ENCODE measurements at places on chromosomes 6 and 20. TPM values are rescaled to one million over a fixed set of nuclear protein-coding genes. Genes with fewer than 3 reads are reported as not detected.

GRCh38 chr20:47432834-47433210, 68.9 kb upstream of the NCOA3 start:
- H3K36me3 ChIP-seq: no peaks in the 10 kb centered on the region
- H3K4me3 ChIP-seq: no peak overlapping the region
- peaks cover 5% of the 10 kb centered on the region for H3K4me1 ChIP-seq
- H3K27me3 ChIP-seq: no peaks in the 10 kb centered on the region
- DNase-seq: no peak
- no peak overlapping the region for H3K27ac ChIP-seq

- H3K4me1 ChIP-seq: no peaks in the 10 kb centered on the region
- H3K36me3 ChIP-seq: no peaks in the 10 kb centered on the region
- no peak overlapping the region for H3K27ac ChIP-seq
- DNase-seq: no peak
- no peak overlapping the region for H3K4me3 ChIP-seq
Measured at GRCh38 chr20:57940868-57941522, 231.2 kb upstream of the PMEPA1 start.

DNA sequence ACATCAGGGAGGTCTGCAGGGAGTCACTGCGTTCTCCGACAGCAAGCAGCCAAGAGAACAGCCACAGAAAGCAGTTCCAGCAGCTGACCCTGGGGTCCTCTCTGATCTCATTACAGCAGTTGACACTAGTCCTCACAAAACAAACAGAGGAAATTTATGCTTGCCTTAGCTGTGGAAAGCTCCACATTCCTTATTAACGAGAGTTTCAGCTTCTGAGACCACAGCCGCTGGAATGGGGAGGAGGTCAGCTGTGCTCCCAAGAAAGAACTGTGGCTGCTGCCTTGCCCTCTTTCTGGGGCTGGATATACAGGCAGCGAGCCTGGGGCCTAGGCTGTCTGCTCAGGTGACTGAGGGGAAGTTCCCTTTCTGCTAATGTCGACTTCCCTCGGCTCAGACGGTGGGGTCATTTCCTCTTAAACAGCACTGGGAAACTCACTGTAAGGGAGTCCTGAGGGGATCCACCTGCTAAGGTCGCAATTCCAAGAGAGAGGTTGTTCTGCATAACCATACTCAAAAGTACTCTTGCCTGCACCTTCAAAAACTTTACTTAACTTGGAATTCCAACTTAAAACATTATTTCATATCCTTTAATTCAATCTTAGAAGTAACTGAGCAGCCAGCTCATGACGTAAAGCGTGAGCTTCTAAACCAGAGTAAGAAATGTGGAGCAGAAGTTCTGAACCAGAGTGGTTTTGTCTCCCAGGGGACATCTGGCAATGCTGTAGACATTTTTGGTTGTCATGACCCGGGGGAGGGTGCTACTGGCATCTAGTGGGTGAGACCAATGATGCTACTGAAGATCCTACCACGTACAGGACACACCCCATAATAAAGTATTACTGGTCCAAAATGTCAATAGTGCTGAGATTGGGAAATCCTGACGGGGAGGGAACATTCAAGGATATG, 80.3 kb downstream of the BACH2 start:
- peaks cover 36% of the 10 kb centered on the region for H3K4me1 ChIP-seq
- H3K27ac ChIP-seq: peak overlapping the region; percentile 82
- no peaks in the 10 kb centered on the region for H3K27me3 ChIP-seq
- H3K36me3 ChIP-seq: no peaks in the 10 kb centered on the region

DNA sequence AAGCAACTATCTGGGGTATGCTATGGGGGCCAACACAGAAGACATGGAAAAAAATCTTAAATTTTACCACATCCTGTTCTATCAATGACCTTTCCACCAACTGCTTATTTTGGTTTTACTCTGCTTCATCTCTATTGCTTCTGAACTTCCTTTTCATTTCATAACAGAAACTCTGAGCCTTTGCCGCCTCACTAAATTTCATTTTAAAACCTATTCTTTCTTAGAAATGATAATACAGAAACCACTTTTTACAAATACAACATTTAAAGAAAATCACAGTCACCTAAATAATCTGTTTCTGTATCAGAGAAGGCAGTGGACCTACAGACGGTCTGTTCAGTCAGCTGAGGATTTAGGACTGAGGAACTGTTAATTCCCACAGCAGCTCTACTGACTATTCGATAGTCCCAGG, 117.5 kb downstream of the KCNQ5 start:
- no peaks in the 10 kb centered on the region for H3K36me3 ChIP-seq
- H3K4me1 ChIP-seq: peaks cover 13% of the 10 kb centered on the region
- no peaks in the 10 kb centered on the region for H3K27me3 ChIP-seq

- no peak overlapping the region for H3K27ac ChIP-seq
- peak overlapping the region; percentile 34 for H3K4me3 ChIP-seq
- peaks cover 28% of the 10 kb centered on the region for H3K4me1 ChIP-seq
- H3K36me3 ChIP-seq: no peaks in the 10 kb centered on the region
- no peak for DNase-seq
- H3K27me3 ChIP-seq: peaks cover 57% of the 10 kb centered on the region
Measured at GRCh38 chr6:107490566-107491137, 735 bp downstream of the SOBP start.

DNA sequence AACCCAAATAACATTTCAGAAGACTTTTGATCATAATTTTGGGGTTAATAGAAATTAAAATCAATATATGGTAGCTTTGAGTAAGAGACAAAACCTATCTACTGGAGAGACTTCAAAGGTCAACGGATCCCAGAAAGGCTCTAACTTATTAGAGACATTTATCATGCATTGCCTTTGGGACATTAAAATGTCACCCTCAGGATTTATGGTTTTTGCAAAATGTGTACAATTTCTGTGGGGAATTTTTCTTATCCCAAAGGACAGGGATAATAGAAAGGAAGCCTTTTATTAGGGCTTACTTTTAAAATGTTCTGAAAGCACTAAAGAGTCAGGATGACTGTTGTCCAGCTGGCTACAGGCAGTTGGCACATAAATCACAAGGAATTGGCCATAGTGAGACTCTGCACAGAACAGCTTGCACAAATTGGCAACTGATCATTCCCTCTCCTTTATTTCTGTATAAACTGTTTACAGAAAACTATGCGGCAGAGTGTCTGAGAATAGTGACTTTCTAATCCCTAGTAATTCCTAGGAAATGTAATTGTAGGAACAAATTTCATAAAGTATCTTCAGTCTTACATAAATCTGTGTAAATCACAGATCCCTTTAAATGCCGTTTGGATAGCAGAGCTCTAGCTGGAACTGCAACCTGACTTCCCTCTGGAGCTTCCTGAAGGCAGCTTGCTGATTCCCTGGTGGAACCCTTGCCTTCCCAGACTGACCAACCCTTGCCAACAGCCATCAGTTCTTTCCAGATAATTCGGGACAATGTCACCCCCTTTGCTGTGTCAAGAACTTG, 201.1 kb upstream of the PREP start:
- H3K4me3 ChIP-seq: no peak overlapping the region
- no peaks in the 10 kb centered on the region for H3K27me3 ChIP-seq
- H3K27ac ChIP-seq: no peak overlapping the region
- peaks cover 2% of the 10 kb centered on the region for H3K4me1 ChIP-seq
- DNase-seq: no peak

DNA sequence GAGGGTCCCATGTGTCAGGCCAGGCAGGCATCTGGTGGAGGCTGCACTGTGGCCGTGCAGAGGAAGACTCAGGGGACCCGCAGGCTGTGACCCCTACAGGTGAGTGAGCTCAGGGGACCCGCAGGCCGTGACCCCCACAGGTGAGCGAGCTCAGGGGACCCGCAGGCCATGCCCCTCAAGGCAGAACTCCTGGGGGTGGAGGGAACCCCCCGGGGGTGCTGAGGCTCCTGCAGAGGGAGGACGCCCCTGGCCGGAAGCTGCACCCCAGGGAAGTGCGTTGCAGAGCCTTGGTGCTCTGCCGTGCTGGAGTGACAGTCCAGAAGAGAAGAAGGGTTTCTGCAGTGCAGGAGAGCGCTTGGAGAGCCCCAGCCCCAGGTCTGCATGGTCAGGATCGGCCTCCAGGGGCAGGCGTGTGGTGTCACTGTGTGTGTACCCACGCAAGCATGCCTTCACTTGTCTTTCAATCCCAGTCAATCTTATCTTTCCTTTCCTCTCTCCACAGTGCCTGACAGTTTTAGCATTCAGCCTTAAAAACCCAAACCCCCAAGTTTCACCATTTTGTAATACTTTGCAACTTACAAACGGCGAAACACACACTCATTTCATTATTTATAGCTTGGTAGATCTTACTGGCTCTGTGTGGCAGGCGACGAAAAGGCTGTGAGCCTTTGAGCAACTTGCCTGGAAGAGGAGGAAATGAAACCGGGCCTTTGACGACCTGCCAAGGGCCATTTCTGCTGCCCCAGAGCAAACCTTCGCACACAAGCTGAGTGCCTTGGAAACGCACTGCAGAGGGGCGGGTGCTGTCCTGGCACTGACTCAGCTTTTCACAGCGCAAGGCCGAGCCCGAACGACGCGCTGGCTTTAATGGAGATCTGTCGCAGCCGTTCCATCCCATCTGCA, 101.4 kb upstream of the AGPAT4 start:
- H3K36me3 ChIP-seq: no peaks in the 10 kb centered on the region
- H3K4me3 ChIP-seq: no peak overlapping the region
- peaks cover 2% of the 10 kb centered on the region for H3K4me1 ChIP-seq
- H3K27me3 ChIP-seq: no peaks in the 10 kb centered on the region
- H3K27ac ChIP-seq: no peak overlapping the region

GRCh38 chr6:37433657-37434271, 743 bp downstream of the CMTR1 start:
- peak overlapping the region; percentile 55 for H3K4me3 ChIP-seq
- peak overlapping the region; percentile 82 for H3K27ac ChIP-seq
- H3K4me1 ChIP-seq: peaks cover 18% of the 10 kb centered on the region
- no peaks in the 10 kb centered on the region for H3K27me3 ChIP-seq
- H3K36me3 ChIP-seq: peaks cover 26% of the 10 kb centered on the region

- no peaks in the 10 kb centered on the region for H3K36me3 ChIP-seq
- no peak for DNase-seq
- no peaks in the 10 kb centered on the region for H3K4me1 ChIP-seq
- H3K27me3 ChIP-seq: no peaks in the 10 kb centered on the region
- no peak overlapping the region for H3K27ac ChIP-seq
Measured at GRCh38 chr6:75144386-75144785, 61.5 kb downstream of the COL12A1 start.

- no peak overlapping the region for H3K27ac ChIP-seq
- peaks cover 82% of the 10 kb centered on the region for H3K36me3 ChIP-seq
- no peaks in the 10 kb centered on the region for H3K27me3 ChIP-seq
- H3K4me1 ChIP-seq: no peaks in the 10 kb centered on the region
Measured at GRCh38 chr6:144468709-144469108, 183.6 kb downstream of the UTRN start.

DNA sequence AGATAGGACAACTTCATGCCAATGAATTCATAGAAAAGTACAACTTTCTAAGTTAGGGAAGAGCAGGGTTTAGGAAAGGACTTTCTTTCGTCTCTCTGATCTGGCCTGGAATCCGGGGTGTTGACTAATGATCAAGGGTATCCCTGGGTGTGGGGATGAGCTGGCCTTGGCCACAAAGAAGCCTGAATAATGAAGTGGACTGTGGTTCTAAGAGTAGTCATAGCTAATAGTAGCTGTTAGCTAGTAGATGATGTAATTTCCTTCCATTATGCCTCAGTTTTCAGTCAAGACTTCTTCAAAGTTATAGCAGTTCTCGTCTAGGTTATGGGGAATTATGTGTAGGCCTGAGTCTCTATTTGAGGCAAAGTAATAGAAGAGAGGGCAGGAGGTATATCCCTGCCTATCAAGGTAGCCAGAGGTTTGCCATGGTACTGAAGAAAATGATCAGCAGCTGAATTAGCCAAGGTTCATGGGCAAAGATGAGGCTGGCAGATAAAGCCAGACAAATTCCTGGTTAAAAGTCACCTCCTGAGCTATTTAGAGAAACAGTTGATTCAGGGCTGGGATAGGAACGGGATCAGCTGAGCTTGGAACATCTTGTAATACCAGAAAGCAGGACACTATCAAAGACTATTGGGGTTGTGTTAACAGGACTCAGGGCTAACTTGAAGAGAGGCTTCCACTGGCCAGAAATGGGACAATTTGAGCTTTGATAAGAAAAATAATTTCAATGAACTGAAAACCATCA, 18.7 kb upstream of the TRPC4AP start:
- no peak for DNase-seq
- no peak overlapping the region for H3K4me3 ChIP-seq
- H3K4me1 ChIP-seq: no peaks in the 10 kb centered on the region
- H3K36me3 ChIP-seq: peaks cover 18% of the 10 kb centered on the region
- no peak overlapping the region for H3K27ac ChIP-seq

GRCh38 chr6:111943726-111944125, 70.5 kb upstream of the FYN start:
- no peak overlapping the region for H3K4me3 ChIP-seq
- DNase-seq: no peak
- no peaks in the 10 kb centered on the region for H3K36me3 ChIP-seq
- no peaks in the 10 kb centered on the region for H3K27me3 ChIP-seq
- no peak overlapping the region for H3K27ac ChIP-seq

DNA sequence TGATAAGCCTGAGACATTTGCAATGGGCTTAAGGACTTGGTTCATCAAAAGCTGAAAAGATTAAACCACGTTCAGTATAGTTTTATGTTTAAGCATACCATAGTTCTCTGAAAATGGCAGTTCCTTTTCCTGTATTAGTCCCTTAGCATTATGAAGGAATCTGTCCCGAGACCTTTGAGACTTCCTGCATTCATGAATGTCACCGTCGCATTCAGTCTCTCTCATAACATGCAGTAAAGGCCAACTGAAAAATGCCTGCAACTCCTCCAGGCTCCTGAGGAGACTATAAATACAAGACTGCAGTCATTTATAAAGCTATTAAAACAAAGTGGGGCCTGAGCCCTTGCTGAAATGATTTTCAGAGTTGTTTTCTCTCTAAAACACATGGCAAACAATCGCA, 129.1 kb downstream of the SYCP2 start:
- no peak for DNase-seq
- H3K27me3 ChIP-seq: no peaks in the 10 kb centered on the region
- H3K36me3 ChIP-seq: no peaks in the 10 kb centered on the region
- H3K4me3 ChIP-seq: no peak overlapping the region

DNA sequence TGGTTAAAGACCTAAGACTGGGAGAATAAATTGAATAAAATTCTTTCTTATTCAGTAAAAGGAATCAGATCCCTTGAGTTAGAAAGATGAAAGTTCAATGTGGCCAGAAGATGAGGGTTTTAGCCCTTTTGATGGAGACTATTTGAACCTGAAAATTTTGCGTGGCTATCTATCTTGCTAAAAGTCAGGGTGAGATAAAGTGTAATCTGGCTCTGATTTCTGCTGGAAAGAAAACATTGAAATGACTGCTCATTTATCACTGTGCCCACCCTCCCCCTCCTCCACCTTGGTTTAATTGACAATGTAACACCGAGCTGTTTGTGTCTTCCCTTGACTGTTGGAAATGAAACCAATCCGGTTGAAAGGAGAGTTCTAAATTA, 32.9 kb upstream of the TCF21 start:
- peaks cover 25% of the 10 kb centered on the region for H3K27me3 ChIP-seq
- H3K4me3 ChIP-seq: no peak overlapping the region
- H3K36me3 ChIP-seq: no peaks in the 10 kb centered on the region
- no peaks in the 10 kb centered on the region for H3K4me1 ChIP-seq
- DNase-seq: no peak
- no peak overlapping the region for H3K27ac ChIP-seq

The HM13 gene
- total RNA-seq: 135 TPM

The MYH7B gene
- total RNA-seq: 1.0 TPM

The COL21A1 gene
- not detected for total RNA-seq

The MRPS18B gene
- 14.2 TPM for total RNA-seq

The CRISP1 gene
- not detected for total RNA-seq
